Pulmonary artery endothelial cell (primary cell): ENCODE measurements at places on chromosomes 12 and 14. TPM values are rescaled to one million over a fixed set of nuclear protein-coding genes. Genes with fewer than 3 reads are reported as not detected.

DNA sequence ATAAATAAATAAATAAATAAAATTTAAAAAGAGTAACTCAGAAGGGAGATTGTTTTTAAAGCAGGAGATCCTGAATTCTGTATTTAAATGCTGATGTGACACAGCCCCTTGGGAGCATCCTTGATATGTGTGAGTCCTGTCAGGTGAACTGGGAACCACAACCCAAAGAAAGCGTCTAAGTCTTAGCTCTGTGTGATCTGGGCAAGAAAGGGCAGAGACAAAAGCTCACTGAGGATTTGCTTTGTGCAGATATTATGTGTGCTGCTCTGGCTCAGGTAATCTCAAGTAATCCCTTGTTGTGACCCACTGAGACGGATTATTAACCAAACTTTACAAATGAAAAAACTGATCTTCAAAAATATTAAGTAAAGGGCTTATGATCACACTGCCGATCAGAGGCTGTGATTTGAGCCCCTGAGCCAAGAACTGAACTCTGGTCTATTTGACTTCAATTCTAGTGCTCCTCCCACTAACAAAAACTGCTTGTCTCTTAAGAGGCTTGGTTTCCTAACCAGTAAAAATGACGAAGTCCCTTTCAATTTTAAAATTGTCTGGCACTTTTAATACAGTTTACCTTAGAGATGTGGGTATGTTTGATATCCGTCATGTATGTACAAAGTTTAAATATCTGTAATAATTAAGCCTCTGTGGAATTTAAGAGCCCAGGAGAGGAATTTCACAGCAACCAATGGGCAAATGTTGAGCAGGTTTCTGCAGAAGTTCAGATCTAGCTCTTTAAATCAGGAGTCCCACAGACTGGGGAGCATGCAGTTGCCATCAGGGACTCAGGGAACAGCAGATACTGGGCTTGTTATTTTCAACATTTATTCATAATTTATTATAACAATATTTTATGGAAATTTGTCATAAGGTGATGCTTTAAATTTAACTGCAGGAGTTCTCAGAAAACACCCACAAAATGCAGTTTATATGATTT lies 46.1 kb downstream of the CPM start:
- DNase-seq, result no peak

SMARCD1 gene
- 64.4 and 66.3 TPM in 2 replicates for total RNA-seq

DNA sequence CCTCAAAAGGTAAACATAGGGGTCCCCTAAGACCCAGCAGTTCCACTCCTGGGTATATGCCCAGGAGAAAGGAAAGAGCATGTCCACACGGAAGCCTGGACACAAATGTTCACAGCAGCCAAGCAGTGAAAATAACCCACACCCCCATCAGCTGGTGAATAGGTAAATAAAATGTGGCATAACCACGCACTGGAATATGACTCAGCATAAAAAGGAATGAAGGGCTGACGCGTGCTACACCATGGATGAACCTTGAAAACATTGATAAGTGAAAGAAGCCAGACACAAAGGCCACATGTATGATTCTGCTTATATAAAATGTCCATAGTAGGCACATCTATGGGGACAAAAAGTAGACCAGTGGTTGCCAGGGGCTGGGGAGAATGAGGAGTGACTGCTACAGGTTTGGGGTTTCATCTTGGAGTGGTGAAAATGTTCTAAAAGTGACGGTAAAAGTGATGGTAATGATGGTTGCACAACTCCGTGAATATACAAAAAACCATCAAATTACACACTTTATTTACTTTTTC lies 3.8 kb upstream of the SCARB1 start:
- DNase-seq, result no peak

GRCh38 chr12:63090716-63091115 lies 60.3 kb downstream of the AVPR1A start:
- no peak for DNase-seq

DNA sequence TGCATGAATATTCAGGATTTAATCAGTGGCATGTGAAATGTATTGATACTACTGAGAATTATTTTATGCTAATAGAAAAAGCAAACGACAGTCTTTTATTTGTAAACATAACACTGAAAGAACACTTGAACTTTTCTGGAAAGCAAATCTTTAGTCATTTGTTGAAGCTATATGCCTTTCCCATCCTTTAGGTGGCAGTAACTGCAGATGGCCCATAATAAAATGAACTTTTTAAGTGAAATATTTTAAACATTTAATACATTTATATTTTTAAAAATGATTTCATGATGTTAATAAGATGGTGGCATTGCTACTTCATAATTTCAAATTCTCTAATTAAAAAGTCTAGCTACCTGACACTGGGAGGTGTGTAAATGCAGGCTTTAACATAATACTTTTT lies 13.9 kb upstream of the KRR1 start:
- no peak for DNase-seq

DNA sequence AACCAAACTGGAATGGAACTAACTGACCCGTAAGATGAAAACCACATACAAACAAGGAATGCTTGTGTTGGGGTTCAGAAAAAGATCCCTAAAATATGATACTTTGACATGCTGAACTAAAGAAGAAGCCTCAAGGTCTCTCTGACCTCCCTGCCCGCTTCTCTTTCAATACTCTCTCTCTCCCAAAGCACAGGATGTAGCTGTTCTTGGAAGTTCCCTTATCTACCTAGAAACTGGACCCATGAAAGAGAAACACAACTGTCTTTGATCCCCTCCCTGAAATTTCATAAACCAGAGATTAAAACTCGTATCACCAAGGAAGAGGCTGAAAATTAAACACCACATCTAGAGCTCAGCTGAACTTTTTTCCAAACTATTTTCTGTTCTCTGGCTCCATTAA lies 76.7 kb upstream of the FERMT2 start:
- no peak for DNase-seq
